AG08395 (cell line): ENCODE measurements at places on chromosomes 16 and 17.

DNA sequence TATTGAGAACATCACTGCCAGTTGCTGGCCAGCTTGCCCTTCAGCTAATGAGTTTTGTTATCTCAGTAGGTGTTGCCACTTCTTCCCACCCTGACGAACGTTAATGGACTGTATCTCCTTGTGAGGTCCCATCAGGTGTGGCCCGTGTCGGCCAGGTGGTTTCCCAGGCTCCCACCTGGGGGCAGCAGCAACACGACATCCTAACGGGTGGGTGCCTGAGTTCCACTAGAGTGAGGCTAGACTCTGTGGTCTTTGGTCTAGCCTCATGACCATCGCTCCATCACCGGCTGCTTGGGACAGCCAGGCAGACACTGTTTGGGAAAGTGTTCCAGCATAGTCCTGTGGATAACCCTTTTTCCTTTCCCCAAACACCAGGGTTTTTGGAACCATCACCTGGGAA lies 45.6 kb upstream of the LCMT1 start:
- DNase-seq, result no peak

GRCh38 chr16:54173490-54173889 lies 113.1 kb downstream of the IRX3 start:
- DNase-seq, result no peak

DNA sequence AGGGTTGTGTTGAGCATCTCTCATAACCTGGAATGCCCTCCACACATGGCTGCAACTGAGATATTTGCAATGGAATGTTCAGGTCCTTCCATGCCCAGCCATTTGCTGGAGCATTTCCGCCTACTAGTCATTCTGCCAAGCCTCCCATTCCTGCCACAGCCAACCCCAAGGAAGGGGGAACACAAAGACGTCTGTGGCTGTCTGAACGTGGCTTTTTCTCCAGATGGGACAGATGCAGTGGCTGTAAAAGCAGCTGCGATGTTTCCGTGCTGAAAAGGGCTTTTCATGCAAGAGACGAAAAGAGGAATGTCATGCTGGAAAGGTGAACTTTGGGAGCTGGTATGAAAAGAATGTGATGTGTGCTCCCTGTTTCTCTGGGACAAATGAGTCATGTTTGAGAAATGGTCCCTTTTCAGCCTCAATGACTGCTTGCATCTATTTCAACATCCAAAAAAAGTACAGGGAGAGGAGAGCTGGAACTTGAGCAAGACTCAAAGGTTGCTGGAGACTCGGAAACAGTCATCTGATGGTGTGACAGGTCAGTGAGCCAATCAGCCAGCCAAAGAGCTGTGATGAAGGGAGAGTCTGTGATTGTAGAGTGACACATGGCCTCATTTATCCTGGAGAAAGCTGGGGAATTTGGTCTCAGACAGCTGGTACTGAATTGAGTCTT lies 208.9 kb downstream of the SHISA9 start:
- peak; percentile 25 for DNase-seq

- no peak for DNase-seq
Measured at GRCh38 chr17:32485261-32486110, 1.3 kb upstream of the CDK5R1 start.

- no peak for DNase-seq
Measured at GRCh38 chr17:43755389-43755875, 3.2 kb downstream of the SOST start.

- peak; percentile 32 for DNase-seq
Measured at GRCh38 chr16:73000020-73000906, 47.7 kb downstream of the ZFHX3 start.

DNA sequence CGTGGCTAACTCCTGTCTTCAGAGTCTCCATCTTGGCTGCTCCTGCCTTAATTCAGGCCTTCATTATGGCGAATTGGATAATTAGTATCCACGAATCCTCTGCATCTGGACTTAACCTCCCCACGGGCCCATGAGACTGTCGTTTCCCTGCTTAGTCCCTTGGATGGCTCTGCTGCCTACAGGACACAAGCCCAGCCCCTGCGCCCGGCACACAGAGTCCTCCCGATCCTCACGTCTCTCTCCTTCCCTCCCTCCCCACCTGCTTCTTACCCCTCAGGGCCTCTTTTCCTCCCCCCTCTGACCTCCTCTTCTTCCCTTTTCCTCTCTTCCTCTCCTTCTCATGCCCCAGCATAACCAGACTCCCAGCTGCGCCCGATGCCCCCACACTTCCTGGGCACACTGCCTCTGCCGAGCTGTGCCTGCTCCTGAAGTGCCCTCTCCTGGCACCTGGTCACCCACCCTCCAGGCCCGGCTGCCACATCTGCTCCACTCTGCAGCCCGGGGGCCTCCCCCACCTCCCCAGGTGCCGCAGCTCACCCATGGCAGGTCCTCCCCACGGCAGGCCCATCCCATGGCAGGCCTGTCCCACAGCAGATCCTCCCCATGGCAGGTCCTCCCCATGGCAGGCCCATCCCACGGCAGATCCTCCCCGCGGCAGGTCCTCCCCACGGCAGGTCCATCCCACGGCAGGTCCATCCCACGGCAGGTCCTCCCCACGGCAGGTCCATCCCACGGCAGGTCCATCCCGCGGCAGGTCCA lies 45.9 kb downstream of the RPH3AL start:
- no peak for DNase-seq

- DNase-seq, result no peak
Measured at GRCh38 chr16:69260019-69260418, 51.1 kb upstream of the VPS4A start.

GRCh38 chr17:61450641-61451537 lies 1.3 kb upstream of the TBX4 start:
- DNase-seq, result no peak

DNA sequence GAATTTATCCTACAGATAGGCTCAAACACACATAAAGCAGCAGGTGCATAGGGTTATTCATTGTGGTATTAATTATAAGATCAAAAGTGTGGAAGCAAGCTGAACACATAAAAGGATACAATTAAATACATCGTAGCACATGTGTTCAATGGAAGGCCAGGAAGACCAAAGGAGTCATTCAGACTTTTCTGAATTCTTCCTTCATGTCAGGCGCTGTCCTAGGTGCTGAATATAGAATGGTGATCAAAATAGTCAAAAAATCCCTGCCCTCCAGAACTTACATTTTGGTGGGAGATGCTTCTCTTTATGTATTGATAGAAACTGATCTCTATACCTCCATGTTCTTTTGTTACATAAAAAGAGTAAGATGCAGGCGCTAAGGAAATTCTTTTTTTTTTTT lies 439.0 kb upstream of the ASIC2 start:
- peak; percentile 6 for DNase-seq

- no peak for DNase-seq
Measured at GRCh38 chr17:6603744-6604325, 36.7 kb downstream of the KIAA0753 start.

DNA sequence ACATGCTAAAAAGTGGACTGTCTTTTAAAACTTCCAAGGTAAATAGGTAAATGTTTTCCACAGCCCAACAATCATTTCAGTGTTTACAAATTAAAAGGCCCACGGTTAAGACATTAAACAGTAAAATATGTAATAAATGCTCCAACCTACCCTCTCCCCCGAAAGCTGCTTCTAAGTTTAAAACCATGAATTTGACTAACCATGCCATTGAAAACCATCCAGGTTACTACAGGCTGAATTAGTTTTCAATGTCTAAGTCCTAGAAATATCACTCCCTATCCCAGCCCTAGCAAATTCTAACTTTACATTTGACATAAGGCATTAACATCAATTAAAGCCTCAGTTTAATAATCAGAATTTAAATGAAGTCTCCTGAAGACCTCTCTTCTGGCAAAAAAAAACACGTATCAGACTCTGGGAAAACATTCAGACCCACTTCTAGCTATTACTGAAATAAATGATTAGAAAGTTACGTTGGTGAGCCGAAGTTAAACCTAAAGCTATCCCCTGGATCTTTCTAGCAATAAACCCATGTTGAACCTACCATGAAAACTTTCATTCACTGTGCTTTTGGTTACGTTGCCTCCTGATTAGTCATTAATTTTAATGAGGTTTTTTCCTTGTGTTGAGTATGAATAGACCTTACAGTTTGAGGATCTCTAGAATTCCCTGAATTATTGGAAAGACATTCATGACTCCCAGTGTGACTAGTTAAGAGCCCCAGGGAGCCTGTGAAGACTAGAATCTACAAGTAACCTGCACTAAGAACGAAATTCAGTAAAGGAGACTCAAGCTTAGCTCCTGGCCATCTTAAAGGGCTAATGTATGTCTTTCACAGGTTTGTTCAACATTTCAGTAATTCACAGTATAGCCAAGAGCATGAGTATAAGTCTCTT lies 1.7 kb upstream of the POLG2 start:
- no peak for DNase-seq

GRCh38 chr17:79023886-79024771 lies at the start of gene C1QTNF1:
TSS of gene C1QTNF1 (plus strand) at chr17:79024169. CDS start at chr17:79043969, 19,800 bp downstream.
- DNase-seq, result no peak

DNA sequence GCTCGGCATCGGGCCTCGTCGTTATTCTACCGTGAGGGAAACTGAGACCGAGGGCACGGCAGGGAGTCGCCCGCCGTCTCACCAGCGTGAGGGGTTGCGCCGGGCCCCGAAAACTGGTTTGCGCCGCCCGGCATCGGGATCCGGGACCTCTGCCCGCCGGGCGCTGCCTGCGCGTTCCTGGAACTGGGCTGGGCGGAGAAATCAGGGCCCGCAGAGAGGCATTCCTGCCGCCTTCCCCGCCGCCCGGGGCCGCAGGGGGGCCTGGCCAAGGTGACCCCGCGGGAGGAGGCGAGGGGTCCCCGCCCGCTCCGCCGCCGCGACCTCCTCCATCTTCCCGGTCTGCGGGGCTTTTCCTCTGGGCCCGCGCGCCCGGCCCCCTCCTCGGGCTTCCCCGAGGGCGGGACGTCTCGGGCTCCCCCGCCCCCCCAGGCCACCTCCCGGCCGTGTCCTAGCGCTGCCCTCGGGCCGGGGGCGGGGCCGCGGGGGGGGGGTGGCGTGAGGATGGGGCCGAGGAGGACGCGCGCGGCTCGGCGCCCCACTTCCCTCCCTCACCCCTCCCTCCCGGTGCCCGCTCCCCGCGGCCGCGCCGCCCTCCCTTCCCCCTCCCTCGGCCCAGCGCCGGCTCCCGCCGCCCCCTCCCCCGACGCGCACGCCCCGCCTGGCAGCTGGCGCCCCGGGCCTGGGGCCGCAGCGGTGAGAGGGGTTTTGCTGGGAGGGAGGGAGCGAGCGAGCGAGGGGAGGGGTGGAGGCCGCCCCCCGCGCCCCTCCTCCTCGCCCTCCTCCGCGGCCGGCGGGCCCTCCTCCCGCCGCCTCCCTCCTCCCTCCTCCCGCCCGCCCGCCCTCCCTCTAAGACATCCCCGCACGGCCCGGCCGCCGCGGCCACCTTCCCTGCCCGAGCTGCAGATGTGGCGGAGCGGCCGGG lies at the start of gene GLIS2:
Gene GLIS2, plus strand, starts transcription at position 882 of the 922 bp plus-strand sequence. CDS start 16,214 bp downstream, outside the sequence.
- DNase-seq, result peak; percentile 90

DNA sequence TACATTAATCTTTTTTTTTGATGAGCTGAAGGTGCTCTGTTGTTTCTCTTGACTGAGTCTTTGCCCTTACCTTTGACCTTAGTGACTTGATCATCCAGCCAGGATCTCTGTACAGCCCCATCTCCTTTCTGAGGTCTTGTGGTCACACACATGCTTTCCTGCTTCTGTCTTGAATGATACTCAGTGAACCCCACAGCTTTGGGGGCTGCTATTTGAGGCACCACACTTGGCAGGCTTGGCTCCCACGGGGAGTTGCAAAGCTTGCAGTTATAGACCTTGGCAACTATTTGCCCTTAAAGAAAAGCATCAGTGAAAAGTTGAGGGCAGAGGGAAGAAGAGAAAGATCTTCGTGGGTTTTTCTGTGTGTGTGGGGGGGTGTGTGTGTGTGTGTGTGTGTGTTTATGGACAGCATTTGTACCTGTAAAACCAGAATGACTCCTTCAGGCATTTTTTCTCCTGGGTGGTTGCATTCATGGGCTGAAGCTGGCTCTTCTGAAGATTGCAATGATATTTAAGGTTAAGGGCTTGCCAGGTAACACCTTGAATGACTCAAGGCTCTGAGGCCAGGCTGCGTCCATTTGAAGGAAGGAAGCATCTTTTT lies 101.6 kb downstream of the MSI2 start:
- no peak for DNase-seq
